ENCODE measurements at places on chromosomes 7 and 10. TPM values are rescaled to one million over a fixed set of nuclear protein-coding genes. Genes with fewer than 3 reads are reported as not detected.
A peak's percentile ranks its signal among the peaks of the same experiment; 100 is the strongest.

DNA sequence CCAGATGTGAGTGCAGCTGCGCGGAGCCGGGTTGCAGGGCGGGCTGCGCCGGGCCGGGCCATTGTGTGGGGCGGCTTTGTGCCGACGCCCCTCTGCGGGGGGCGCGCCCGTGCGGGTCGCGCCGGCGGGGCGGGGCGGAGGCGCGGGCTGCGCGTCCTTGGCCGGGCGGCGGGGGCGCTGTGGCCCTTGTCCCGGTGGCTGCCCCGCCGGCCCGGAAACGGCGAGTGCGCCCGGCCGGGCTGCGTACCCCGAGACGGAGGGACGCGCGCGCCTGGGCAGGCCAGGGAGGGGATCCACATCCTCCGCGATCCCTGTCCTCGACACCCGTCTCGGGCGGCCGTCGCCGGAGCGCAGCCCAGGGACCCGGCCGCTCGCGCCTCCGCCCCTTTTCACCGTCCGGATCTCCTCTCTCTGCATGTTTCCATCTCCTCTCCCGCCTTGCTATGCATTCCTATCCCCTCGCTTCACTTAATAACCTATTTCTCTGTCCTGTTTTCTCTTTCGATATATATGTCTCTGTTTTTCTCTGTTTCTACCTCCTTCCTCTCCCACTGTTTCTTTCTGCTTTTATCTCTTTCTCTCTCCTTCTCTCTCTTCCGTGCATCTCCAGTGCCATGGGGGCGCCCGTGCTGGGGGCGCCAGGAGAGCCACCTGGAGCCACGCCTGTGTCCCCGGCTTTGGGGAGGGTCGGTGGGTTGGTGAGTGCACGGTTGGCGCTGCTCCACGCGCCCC lies 765 bp downstream of the PFKFB3 start:
- DNase-seq, result peak; percentile 56

DNA sequence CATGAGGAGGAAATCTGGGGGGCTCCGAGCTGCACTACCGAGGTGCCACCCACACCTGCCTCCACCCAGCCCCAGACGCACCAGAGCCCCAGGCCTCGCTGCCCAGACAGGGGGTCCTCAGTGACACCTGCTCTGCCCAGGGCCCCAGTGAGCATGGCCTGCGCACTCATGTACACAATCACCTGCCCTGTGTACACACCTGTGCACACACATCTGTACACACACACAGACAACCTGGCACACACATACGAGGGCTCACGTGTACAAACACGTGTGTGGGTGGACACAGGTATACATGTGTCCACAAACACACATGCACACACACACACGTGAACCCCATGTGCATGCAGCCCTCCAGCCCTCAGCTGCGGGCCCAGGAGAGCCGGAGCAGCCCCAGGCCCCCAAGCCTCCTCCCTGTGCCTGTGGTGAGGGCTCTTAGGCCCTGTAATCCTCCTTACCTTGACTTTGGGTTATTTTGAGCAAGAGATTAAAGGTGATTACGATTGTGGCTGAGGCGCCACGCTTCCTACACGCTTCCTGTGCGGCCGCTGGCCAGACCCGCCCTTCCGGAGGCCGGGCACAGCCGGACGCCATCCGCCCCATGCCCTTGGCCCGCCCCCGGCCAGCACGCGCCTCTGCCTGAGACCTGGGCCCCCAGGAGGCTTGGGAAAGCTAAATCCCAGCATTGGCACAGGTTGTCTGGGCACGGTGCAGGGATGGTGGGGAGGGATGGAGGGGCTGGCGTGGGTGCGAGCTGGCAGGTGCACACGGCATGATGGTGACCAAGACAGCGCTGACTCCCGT lies 71.9 kb downstream of the ELFN1 start:
- DNase-seq, result peak; percentile 38

GRCh38 chr7:106871793-106872571 lies 6.9 kb downstream of the PIK3CG start:
- DNase-seq, result no peak

DNA sequence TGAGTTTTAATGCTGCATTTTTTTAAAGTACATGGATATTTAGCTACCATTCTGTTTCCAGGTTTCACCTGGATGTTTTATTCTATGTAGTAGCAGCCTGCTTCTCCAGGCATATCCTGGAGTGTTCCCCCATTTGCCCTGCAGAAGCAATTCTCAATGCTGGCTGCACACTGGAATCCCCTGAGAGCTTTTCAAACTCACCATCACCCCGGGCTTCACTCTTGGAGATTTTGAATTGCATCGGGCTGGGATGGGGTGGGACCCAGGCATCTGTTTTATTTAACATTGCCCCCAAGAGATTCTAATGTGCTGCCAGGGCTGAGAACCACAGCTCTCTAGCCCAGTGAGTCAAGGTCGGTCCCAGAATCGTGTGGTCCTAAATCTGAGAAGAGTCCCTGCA lies 113.2 kb upstream of the MACROH2A2 start:
- DNase-seq, result no peak

DNA sequence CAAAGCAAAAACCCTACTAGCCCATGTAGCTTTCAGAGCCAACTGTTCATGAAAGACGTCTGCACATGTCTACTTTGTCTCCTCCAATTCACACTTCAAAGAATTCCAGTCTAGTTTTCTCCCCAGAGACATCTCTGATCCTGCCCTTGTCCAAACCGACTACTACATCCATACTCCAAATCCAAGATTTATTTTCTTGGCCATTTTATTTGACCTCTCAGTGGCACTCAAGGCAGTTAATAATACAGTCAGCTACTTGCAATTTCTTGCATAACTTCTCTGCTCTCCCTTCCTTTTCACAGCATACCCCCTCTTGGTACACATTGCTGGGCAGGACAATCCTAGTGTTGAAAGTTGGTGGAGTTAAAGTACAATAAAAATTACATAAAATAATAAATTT lies 170.9 kb upstream of the INHBA start:
- DNase-seq, result no peak

GRCh38 chr7:66867198-66867790 lies 53.7 kb upstream of the TMEM248 start:
- DNase-seq, result no peak

- no peak for DNase-seq
These were observed 887 bp downstream of the TMUB1 start for GRCh38 chr7:151082141-151083070.

DNA sequence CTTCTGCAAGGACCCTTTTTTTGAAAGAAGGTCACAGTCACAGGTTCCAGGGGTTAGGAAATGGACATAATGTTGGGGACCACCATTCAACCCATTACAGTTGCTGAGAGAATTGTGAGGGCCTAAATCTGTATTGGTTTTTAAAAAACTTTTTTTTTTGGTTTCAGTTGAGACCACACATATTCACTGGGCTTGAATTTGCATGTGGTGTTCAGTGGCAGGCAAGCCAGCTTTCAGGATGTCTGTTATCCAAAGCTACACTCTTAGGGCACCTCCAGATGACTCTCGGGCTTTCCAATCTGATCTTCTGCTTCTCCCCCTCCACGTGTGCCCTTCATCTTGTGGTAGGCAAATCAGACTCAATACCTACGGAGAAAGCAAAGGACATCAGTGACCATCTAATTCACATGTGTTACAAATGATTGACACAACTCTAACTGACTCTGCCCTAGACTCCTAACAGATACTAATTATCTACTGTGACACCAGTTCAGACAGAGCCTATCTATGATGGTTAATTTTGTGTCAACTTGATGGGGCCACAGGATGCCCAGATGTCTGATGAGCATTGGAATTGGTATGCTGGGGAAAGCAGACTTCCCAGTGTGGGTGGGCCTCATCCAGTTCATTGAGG lies 93.3 kb upstream of the ELMO1 start:
- DNase-seq, result no peak

DNA sequence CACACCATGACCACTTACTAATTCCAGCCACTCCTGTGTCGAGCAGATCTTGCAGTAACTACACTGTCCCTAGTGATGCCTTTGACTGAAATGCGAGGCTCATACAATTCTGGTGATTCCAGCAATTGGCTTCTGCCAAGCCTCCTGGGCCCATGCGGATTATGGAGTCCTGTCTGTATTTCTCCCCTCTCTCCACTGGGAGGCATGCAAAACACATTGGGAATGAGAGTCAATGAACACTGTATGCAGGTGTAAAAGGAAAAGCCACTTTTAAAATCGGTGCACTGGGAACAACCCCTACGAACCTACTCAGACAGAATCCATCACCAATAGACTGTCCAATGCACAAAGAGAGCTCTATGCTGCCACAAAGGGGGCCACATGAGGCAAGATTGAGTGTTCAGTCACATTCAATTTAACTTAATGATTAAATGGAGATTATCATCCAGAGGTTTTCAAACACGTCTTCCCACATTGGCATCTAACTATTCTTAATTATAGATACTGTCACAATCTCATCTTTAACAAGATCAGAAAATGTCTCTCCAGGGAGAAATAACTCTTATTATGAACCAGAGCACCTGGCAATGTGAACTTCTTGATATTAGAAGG lies 550.6 kb downstream of the GLRX3 start:
- peak; percentile 1 for DNase-seq

UCN3 gene
- 0.10 TPM for total RNA-seq

KLLN gene
- total RNA-seq, result 0.18 TPM

ASZ1 gene
- total RNA-seq, result not detected

SPDYE16 gene
- not detected for total RNA-seq

GPR37 gene
- total RNA-seq, result 0.30 TPM

ATXN7L1 gene
- total RNA-seq, result 5.9 TPM

TAS2R4 gene
- 0.18 TPM for total RNA-seq

DKK1 gene
- 0.56 TPM for total RNA-seq

CHRM2 gene
- not detected for total RNA-seq

OR9A2 gene
- not detected for total RNA-seq
